ENCODE measurements at places on chromosomes 5 and 9.

GRCh38 chr9:137988701-137989100, 111.1 kb downstream of the CACNA1B start:
- DNase-seq, result no peak

- DNase-seq, result no peak
These were observed 172.7 kb downstream of the GADD45G start for GRCh38 chr9:89777544-89777943.

DNA sequence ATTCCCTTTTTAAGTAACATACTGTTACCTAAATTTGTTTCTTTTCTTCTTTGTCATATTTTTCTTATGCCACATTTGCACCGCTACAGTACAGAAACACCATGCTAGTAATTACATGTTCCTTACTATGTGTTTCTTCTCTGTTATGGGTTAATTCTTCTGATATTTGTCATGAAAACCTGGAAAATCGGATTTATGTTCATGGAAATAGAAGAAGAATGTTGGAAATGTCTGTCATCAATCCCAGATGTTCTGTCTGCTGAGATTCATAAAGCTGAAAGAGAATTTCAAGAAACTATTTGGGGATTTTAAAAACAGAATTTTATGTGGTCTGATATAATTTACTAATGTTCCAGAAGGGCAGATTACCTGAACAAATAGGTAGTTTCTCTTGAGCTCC, 305.2 kb upstream of the NREP start:
- DNase-seq, result no peak

DNA sequence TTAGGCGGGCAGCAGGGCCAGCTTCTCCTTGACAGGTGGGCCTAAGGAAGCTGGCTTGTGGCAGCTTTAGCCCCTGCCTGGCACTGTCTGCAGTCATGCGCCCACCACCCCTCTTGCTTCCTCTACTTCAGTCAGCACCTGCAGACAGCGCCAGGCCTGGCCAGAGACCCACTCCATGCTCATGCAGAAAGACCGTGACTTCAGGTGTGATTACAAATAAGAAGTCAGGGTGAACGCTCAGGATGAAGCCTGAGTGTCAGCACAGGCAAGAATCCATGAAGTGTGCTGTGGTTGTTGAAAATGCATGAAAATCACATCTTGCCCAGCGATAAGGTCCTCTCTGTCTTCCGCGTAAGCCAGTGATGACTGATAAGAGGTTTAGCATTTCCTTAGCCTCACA, 3.4 kb downstream of the CSF2 start:
- DNase-seq, result no peak

- no peak for DNase-seq
These were observed 7.4 kb upstream of the AMACR start for GRCh38 chr5:34015120-34015822.
